Pancreas (tissue), 10 donors: ENCODE measurements at places on chromosomes 3 and 15. TPM values are rescaled to one million over a fixed set of nuclear protein-coding genes. Genes with fewer than 3 reads are reported as not detected.

VGLL3 gene
- 4.0 TPM for total RNA-seq

CLASP2 gene
- 21.8 TPM for total RNA-seq

ADCY5 gene
- 6.0 TPM for total RNA-seq

POLQ gene
- total RNA-seq = 0.12 TPM

GOLGA6L25 gene
- not detected for total RNA-seq

DNA sequence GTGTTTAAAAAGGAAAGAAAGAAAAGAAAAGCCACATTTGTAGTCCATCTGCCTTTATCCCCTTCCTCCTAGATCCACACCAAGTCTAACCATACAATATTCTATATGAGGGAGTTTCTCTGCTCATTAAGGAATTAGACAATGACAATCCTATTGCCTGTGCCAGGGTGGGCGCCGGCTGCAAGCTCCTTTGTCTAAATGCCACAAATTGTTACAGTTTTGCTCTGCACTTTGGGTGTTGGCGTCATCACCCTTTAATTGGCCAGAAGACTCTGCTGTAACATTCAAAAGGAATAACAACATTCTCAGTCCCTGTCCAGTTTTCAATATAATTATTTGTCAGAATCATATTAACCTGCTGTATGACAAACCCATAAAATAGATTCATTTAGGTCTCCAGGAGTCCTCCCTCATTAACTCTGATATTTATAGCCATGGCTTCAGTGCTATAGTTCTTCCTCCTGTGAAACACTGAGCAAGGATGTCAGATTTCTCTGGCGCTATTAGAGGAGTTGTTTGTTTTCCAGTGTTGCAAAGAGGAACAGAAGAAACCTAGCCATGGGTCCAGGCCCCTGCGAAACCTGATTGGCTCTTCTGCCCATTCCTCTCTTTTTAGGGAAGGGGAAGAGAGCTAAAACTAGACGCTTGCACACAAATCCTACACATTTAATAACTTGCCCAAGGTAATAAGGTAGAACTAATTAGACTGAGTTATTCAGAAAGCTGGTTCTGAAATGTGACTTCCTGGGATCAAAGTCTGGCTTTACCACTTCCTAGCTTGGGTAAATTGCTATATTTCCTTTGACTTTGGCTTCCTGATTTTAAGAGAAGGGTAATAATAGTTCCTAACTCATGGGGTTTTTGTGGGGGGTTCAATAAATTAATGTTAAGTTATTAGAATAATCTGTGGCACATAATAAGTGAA, 112.4 kb downstream of the CD47 start:
- DNase-seq = no peak

- no peak for DNase-seq
Observed at GRCh38 chr3:156795890-156796481, 30.2 kb upstream of the LEKR1 start.

GRCh38 chr3:13081603-13082360, 8.6 kb upstream of the IQSEC1 start:
- DNase-seq = no peak

- DNase-seq = no peak
Observed at GRCh38 chr3:43707998-43708397, 17.3 kb downstream of the ABHD5 start.
